ENCODE measurements at places on chromosomes 11 and 22.

- no peak for DNase-seq
These were observed 1.7 kb downstream of the DKK3 start for GRCh38 chr11:12006552-12007229.

DNA sequence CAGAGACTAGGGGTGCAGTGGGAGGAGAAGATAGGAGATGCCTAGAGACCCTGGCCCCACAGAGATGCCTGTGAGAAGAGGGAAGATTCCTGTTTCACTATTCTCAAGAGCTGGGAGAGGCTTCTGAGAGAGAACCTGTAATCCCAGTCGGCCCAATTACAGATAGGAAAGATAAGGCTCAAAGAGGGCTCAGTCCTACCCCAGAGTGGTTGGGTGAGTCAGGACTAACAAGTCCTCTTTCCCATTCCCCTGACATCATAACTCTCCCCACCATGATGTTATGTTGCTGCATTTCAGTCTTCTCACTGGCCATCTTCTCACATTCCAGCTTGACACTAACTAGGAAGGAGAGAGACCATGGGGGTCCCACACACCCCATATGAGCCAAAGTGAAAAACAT lies 17.9 kb downstream of the ARHGEF12 start:
- no peak for DNase-seq

- no peak for DNase-seq
These were observed 107.8 kb upstream of the CHORDC1 start for GRCh38 chr11:90330632-90331031.

GRCh38 chr11:127002669-127003259 lies 2.2 kb upstream of the KIRREL3 start:
- no peak for DNase-seq

DNA sequence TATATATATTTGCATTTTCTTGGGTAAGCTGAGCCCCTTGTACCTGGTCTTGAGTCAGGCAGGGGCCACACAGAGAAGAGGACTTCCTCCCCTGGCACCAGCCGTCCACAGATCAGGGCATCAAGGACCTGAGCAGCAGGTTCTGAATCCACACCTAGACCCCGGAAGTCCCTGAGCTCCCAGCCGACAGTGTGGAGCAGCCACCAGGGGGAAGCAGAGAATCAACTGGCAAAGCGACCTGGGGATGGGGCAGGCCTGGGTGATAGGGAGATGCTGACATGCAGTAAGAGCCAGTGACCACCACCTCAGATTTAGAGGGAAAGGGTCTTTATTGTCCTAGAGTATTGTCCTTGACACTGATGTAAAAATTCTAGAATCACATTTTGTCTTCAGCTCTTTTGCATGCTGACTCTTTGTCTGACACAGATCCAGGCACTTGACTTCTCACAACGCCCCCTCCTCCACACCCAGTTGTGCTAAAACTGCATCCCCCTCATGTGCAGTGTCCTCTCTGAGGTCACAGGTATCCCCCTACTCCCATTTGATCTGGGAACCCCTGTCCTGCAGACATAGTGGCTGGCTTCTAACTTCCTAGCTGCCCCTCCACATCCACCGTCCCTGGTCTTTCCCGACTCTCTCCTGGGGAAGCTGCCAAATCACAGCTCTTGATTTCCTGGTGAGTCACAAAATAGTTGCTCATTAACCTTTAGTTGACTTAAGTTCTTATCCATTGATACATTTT lies 109.3 kb downstream of the GGTLC2 start:
- peak; percentile 65 for DNase-seq

- DNase-seq: no peak
These were observed 59.5 kb upstream of the SEZ6L start for GRCh38 chr22:26109686-26110315.

DNA sequence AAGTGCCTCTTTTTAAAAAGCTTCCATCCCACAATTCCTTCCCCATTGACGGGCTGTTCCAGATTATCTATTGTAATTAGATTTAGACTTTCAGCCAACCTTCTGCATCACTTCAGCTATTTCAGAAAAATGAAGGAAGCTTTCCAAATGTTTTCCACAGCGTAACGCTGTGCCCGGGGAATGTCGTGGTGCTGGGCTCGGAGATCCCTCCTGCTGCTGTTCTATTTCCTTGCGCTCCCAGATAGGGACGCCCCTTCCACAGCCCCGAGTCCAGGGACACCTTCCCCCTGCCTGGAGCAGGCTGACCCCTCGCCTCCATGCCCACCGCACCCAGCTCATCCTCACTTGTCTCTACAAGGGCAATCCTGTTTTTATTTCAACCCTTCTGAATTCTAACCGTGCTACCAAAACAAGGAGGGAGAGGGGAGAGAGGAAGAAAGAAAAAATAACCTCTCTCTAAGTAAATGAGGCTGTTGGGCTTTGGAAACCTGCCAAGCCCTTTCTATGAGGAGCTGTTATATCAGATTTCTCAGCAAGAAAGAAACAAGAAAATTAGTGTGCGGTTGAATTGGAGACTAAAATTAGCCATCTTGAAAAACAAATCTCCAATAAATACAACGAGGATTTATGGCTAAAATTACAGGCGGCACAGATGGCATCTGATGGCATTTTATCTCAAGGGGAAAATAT lies 366.9 kb downstream of the BRD1 start:
- no peak for DNase-seq

GRCh38 chr11:67648796-67649613 lies 1.5 kb downstream of the ACY3 start:
- DNase-seq: no peak

GRCh38 chr11:112627588-112628045 lies 333.6 kb upstream of the NCAM1 start:
- DNase-seq: no peak

DNA sequence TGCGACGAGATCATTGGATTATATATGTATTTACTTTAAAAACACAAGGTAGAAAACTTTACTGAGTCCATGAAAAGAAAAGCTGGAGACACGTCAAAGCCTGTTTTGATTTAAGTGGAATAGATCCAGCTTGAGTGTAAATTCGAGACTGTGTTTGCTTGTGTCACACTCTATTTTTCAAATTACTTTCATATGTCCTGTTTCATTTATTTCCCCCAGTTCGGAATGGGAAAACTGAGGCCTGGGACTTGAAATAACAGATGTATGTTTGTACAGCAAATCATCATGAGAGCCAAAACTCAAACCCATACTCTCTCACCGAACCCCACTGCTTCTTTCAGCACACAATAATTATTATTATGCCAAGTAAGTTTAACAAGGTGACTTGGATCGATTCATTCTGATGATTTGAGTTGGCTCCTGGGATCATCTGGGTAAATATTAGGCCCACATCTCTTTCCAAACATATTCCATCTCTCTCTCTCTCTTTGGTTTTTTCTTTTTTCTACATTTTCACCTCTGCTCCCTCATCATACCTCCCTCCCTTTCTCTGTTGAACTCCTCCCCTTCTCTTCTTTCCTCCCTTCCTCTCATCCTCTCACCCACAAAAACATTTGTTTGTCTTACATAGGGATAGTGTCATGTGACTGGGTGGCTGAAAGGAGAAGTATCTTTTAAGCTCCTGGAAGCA lies 21.2 kb downstream of the FZD4 start:
- DNase-seq: no peak

DNA sequence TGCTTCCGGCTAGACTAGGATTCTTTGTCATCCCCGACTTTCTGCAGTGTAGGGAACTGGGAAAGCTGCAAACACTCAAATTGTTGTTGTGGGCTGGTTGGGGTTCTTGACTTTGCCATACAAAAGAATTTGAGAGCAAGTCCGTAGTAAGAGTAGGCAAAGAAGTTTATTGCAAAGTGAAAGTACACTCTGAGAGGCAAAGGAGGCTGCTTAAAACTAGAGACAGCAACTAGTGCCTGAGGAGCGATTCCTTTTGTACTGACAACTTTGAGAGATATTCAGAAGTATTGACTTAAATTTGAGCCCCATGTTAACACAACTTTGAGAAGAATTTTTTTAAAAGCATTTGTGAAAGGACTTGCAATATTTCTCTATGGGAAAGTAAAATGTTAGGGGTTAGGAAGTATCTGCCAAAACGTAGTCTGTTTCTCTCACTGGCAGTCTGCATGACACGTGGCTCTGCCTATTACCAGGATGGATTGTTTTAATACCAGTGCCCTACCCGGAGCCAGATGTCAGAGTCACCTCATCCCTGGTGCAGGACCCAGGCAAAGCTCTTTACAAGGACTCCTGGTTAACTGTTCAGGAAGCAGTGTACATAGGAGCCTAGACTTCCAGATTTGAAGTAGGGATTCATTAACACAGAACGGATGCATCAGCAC lies 85.0 kb upstream of the CLPB start:
- peak; percentile 12 for DNase-seq

DNA sequence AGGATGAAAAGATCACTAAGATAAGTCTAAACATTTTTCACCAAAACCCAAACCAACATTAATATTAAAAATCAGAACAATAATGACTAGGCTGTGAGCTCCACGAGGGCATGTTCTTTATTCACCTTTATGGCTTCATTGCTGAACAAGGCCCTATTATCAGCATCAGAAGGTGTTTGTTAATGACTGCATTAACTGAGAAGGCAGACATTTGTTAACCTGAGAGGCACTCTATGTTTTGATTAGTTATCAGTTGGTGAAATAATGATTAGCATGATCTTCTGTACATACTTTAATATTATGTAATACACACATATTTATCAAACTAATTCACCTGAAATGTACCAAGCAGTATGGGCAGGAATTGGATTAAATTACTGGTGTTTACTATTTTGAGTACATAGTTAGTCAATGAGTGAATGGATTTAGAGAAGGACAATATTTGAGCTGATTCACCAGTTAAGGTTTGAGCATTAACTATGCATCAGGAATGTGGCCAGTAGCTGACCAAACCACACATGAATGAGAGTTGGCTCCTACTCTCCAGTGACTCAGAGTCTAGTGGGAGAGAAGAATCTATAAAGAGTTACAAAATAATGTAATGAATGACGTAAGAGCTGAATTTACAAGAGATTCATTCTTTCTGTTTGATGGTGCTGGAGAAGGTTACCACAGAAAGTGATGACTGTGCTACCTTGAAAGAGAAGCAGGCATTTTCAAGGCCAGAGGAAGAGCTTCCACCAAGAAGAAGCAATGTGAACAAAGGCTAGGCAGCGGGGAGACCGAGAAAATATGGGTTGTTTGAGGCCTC lies 6.7 kb downstream of the IL18 start:
- DNase-seq: no peak

DNA sequence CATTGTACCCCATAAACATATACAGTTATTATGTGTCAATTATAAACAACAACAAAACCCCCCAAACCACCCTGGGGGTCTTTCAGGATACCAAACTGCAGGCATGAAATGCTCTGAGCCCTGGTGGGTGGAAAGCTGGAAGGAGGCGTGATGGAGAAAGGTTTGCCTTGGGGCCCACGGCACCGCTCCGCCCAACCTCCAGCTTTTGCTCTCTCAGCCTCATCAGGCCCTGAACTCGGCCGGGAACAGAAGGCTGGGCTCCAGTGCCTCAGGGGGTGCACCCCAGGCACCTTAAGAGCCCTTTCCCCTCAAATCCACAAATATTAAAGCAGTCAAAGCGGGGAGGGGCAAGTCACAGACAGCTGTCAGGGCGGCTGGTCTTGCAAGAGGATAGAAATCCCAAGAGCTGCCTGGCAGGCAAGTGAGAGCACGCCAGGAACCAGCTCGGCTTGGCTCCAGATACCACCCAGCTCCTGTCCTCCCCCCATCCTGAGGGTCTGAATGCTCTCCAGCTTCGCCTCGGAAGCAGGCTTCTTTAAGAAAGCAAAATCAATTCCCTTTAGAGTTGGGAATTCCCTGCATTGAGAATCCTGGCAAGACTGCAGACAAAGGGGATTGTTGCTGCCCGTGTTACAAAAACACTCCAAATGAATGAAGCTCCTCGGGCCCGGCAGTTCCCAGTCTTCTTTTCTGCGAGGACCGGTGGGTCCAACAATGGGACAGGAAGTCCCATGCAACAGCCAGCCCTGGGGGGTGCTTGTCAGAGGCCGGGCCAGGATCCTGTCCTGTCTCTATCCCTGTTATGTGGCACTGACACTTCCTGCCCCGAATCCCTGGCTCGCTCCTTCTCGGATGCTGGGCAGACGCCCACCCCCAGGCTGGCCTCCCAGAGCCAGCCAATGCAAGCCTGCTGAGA lies 80.8 kb downstream of the NAT10 start:
- no peak for DNase-seq

- no peak for DNase-seq
These were observed 19.9 kb downstream of the CD44 start for GRCh38 chr11:35158701-35159510.

DNA sequence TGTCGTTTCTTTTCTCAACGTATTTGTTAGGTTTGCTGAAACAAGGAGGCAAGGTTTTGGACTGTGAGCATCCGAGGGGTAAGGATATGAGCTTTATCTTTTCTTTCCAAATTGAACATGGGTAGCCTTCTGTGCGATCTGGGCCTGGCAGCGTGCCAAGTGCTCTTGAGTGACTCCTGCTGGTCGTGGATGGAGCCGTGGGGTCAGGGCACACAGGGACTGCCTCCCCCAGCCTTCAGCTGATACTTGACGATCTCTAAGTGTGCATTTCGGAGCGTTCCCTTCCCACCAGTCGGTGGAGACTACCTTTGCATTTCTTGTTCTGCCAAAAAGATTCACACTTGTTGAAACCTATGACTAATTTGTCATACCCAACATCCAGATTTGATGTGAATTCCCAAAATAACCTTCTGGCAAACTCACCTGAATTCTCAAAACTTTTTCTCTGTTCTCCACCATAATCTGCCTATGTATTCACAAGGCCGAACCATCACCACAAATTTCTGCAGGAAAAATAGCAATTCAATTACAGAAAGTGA lies 40.1 kb upstream of the CLMP start:
- DNase-seq: peak; percentile 35

DNA sequence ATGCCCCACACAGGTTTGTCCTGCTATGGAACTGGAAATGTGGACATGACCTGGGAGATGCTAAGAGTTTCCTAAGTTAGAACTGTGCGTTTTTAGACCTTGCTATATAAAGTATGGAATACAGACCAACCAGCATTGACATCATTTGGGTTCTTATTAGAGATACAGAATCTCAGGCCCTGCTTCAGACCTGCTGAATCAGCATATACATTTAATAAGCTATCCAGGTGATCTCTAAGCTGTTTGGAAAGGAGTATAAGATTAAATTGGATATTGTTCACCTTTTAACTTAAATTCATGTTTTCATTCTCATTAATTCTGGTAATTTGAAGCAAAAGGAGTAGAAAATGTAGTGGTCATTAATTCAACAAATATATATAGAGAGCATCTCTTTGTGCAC lies 6.9 kb upstream of the CNTF start:
- no peak for DNase-seq

DNA sequence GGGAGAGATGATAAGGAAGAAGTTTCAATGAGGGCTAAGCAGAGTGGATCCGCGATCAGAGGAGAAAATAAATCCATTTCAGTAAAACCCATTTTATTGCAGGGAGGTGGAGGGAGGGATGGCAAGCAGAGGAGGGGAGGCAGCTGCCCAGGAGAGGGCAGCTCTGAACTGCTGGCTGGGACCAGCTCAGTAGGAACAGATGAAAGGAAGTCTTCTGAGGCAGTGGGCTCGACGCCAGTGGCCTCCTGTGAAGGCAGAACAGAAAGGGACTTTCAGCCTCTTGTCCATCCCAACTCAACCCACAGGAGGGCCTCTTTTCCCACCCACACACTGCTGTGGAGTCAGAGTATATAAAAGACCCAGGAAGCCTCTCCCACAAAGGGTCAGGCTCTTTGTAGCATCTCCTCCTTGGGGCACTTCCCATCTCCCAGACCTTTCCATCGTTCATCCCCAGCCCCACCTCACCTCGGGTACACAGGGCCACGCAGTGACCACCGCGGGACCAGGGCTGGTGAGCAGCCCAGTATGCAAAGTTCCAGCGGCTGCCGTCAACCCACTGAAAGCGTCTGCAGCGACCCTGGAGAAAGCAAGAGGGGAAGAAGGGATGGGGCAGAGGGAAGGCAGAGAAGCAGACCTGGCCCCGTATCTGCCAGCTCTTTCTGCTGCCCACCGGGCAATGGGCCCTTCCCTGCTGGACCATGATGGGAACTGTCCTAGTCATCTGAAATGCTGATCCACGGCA lies 3.0 kb downstream of the PRG2 start:
- DNase-seq: no peak
